ENCODE measurements at places on chromosomes 11 and 22.
A peak's percentile ranks its signal among the peaks of the same experiment; 100 is the strongest.

GRCh38 chr11:60739114-60739513, 14.6 kb downstream of the MS4A18 start:
- DNase-seq, result no peak

GRCh38 chr11:45590743-45591142, 74.7 kb downstream of the CHST1 start:
- no peak for DNase-seq

DNA sequence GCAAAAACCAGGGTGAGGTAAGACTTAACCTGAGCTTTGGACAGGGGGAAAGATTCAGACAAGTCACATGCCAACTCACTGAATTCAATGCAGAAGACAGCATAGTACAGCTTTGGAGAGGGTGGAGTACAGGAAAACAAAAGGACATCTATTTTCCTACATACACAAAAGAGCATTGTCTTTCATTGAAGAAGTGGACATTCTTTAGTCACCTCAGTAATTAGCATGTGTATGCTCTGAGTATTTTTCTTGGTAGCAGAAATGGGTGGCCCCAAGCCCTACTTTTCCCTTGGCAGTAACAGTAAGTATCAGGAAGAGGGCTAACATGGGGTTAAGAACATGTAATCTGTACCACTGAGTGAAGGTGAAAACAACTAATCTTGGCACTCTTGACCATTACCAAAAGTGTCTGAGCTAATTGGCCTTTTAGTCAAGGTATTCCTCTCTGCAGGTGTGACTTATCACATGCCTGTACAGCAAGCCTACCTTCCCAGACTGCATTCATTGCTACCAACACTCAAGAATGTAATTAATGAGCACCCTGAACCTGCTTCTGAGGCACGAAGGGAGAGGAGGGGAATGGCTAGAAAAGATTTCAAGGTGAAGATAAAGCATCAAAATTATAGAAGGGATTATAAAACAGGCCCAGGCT, 33.9 kb downstream of the SYTL2 start:
- DNase-seq, result no peak

GRCh38 chr11:122803716-122804115, 34.6 kb upstream of the CRTAM start:
- DNase-seq, result no peak

- DNase-seq, result peak; percentile 81
Observed at GRCh38 chr11:44927174-44927661, 23.5 kb downstream of the TP53I11 start.

DNA sequence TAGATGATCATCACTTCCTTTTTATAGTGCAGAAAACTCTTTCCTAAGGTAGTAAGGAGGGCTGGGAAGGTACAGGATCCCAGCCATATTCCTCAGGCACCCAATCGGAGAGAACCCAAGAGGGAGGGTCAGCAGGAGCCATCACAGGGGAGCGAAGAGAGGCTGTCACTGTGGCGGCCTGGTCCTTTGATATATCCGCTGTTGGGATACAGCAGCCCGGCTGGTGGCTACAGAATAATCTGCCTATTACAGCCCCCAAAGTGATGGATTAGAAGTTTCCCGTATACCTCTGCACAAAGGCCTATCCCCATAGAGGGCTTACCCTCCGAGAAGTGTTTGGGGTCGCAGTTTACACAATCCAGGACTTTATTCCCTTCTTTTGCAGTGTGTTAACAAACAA, 48.5 kb downstream of the OR4D9 start:
- no peak for DNase-seq

- no peak for DNase-seq
Observed at GRCh38 chr11:440065-441042, 1.5 kb downstream of the ANO9 start.

DNA sequence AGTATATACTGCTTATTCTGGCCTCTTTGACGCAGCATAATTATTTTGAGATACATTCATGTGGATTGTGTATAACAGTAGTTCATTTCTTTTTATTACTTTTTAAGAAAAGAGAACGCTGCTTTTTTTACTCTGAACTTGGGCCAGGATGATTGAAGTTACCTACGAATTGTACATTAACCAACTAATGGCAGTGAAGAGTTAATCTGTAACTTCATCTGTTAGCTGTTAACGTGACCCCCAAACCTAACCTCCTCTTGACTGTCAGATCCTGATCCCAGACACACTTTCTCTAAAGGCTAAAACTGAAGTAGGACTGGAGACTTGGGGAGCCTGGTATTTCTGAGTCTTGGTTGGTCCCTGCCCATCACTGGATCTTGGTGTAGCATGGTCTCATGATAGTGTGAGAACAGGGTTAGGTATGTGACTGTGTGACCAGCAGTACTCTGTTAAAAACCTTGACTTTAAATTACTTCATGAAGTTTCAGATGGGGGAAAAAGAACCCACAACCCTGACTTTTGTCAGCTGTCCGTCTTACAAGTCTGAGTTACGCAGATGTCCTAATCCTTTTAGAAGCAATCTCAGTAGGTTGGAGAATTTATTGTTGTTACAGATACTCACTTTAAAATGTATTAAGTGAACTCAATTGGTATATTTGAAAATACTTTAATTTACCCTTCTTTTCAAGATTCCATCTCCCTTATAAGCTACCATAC, 39.4 kb downstream of the C22orf31 start:
- DNase-seq, result no peak

- DNase-seq, result no peak
Observed at GRCh38 chr11:78472382-78472781, 54.8 kb upstream of the GAB2 start.

GRCh38 chr11:129880311-129880710, 15.1 kb downstream of the NFRKB start:
- no peak for DNase-seq

- no peak for DNase-seq
Observed at GRCh38 chr11:113644605-113645004, 61.5 kb downstream of the TMPRSS5 start.

DNA sequence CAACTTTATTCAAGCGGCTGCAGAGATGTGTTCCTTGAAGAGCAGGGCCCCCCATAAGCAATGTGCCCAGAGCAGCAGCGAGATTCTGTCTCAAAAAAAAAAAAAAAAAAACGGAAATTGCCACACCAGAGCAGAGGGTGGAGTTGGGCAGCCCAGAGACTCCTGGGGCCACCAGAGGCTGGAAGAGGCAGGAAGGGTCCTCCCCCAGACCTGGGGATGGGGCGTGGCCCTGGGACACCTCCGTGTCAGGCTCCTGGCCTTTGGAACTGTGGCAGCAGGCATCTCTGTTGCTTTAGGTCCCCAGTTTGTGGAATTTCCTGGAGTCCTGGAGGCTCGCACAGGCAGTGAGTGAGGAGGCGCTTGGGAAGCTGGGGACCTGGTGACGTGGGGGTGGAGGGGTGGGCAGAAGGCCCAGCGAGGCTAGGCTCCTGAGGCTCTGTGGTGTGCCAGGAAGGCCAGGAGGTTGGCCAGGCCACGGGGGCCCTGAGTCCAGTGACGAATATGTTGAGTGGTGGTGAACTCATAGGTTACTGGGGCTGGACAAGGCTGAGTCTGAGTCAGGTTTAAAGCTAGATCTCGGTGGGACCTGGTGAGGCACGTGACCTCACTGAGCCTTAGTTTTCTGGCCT, 735.6 kb downstream of the BRD1 start:
- no peak for DNase-seq

- DNase-seq, result no peak
Observed at GRCh38 chr11:75421902-75422247, 11.1 kb downstream of the KLHL35 start.

DNA sequence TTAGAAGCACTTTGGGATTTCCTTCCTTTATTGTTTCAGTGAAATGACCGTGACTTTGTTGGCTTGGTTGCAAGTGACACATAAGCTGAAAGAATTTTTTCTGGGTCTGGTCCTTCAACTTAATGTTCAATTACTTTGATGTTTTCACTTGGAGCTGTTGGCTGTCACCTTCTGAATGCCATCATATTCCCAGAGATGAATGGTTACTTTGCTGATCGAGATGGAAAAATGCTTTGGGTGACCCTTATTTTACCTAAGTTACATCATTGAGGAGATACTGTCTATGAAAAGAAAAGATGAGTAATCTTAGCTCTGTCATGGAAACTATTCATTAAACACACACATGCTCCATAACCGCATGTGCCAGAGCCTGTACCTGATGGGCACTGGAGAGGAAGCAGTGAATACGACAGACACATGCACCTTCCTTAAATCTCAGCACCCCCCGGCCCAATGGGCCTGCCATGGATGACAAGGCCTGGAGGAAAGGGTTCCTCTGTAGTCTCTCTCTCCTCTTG, 76.9 kb downstream of the TENM4 start:
- no peak for DNase-seq

- no peak for DNase-seq
Observed at GRCh38 chr11:13929395-13929891, 33.1 kb upstream of the SPON1 start.

GRCh38 chr11:131136486-131136885, 220.2 kb upstream of the SNX19 start:
- DNase-seq, result no peak

- DNase-seq, result no peak
Observed at GRCh38 chr11:101126551-101127196, 2.9 kb downstream of the PGR start.

DNA sequence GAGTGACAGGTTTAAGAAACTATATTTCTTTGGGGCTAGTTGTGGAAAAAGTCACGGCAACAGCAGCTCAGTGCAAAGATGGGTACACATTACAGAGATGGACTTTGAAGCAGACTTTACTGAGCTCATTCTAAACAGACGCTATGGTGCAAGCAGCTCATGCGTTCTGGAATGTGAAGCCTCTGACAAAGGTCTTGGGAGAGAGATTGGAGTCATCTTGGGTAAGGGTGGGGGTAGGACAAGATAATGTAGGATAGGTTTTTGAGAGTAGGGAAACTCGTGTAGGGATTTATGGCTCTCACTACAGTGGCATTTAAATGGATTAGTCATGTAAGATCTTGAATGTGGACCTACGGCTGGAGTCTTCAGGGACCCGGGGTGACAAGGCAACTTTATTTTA, 36.2 kb upstream of the CLMP start:
- DNase-seq, result no peak

- DNase-seq, result no peak
Observed at GRCh38 chr11:31160504-31161422, 208.8 kb downstream of the DCDC1 start.

GRCh38 chr11:17393472-17393871, 5.0 kb upstream of the KCNJ11 start:
- DNase-seq, result no peak

DNA sequence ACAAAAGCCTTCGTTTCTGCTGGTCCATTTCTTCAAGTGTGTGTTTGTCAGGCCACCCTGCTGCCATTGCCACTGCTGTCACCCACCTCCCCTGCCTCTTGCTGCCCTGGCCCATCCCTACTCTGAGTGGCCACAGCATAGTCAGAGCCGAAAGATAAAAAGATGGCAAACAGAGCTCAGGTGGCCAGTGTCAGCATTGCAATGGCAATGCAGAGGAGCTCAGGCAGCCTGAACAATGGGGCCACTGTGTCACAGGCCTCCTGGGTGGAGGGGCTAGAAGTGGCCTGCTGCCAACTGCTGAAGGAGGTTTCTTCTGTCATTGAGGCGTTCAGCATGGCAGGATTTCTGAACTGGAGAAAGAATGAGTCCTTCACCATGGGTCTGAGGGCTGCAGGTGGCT, 137.1 kb downstream of the CSNK2A3 start:
- DNase-seq, result no peak

DNA sequence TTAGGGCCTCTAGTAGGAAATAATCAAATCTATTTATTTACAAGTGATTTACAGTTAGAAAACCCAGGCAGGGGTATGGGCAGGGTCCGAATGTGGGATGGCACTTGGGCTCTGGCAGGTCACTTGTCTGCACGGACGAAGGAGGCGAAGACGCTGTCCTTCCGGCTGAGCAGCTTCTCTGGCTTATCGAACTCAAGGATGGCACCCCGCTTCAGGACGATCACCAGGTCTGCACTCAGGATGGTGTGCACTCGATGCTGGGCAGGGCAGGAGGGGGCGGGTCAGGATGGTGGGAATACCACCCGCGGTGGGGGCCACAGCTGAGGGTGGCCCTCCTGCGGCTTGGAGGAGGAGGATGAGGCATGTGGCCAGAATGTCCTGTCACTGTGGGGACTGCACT, 4.4 kb upstream of the KCNJ11 start:
- no peak for DNase-seq

GRCh38 chr11:129723146-129723760, 92.4 kb upstream of the TMEM45B start:
- DNase-seq, result no peak

- no peak for DNase-seq
Observed at GRCh38 chr22:49617866-49618676, 209.6 kb downstream of the BRD1 start.

GRCh38 chr22:38739300-38740055, 16.3 kb downstream of the SUN2 start:
- DNase-seq, result no peak

DNA sequence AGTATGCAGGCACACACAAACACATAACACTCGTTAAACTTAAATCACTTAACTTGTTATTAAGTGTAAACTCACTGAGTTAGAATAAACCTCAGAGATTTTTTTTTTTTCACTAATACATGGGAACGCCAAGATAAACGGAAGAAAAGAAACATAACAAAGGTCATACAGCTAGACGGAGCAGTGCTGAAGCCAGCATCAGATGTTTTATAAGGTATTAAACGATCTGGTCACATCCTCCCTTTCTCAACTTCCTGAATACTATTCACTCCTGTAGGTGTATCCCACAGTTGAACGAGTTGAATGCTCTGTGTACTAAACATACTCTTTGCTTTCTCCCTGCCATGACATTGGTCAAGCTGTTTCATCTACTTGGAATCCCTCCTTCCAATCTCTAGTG, 212.0 kb downstream of the SWAP70 start:
- DNase-seq, result no peak

GRCh38 chr11:6992457-6993417, 27.4 kb downstream of the ZNF214 start:
- no peak for DNase-seq

- peak; percentile 85 for DNase-seq
Observed at GRCh38 chr22:35376728-35377472, 4.0 kb upstream of the HMOX1 start.

GRCh38 chr11:130024361-130024760, 21.7 kb upstream of the PRDM10 start:
- DNase-seq, result no peak

GRCh38 chr11:132115454-132115853, 745.0 kb downstream of the NTM start:
- DNase-seq, result no peak

DNA sequence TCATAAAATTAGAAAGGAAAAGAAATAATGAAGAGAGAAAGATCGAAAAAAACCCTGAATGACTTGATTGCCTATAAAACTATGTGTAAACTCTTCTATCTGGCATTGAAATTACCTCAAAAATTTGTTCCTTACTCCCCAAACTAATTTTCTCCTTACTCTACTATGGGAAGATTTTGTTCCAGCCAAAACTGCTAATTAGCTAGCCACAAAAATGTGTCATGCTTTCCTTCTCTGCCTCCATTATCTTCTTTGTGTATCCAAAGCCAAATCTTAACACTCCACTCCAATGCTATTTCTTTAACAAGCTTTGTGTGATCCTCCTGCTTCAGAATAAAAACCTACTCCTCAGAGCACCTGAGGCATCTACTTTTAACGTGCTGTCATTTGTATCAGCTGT, 831.2 kb downstream of the METTL15 start:
- DNase-seq, result no peak

GRCh38 chr11:102266099-102266498, 51.2 kb upstream of the BIRC3 start:
- DNase-seq, result no peak

- no peak for DNase-seq
Observed at GRCh38 chr11:107385361-107385981, 72.2 kb downstream of the CWF19L2 start.
